Natural killer cell (primary cell): ENCODE measurements at places on chromosomes 5 and 9.

DNA sequence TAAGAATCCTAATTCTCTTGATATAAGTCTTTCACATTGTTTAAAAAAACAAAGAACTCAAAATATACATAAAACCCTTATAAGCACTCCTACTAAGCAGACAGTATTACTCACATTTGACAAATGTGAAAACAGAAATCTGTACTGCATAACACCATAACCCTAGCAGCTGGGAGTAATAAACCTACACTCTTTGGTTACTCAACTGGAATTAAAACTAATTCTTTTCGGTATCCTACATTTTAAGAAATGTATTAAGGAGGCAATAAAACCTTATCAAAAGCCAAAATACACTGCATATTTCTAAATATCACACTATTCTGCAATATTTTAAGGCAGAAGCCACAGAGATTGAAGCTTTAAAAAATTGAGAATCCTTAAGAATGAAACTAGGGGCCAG lies 6.8 kb downstream of the AUH start:
- no peak for DNase-seq

- DNase-seq = peak; percentile 15
Observed at GRCh38 chr5:7851617-7852289, 820 bp upstream of the CFAP90 start.

DNA sequence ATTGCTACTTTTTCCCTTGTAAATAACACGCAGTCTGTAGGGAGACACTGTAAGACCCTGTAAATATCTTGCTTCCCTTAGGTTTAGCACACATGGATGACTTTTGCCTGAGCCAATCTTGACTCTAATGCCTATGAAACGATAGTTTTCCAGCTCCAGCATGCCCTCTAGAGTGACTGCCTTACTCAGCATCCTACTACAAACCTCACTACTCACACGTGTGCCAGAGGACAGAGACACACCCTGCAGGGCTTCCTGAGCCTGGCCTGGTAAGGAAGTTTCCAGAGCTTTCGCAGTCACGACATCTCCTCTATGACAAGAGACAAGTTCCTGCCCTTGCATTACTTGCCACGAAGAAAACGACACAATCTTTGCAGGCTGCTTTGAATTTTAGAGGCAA lies 138.1 kb downstream of the ATPSCKMT start:
- DNase-seq = no peak

DNA sequence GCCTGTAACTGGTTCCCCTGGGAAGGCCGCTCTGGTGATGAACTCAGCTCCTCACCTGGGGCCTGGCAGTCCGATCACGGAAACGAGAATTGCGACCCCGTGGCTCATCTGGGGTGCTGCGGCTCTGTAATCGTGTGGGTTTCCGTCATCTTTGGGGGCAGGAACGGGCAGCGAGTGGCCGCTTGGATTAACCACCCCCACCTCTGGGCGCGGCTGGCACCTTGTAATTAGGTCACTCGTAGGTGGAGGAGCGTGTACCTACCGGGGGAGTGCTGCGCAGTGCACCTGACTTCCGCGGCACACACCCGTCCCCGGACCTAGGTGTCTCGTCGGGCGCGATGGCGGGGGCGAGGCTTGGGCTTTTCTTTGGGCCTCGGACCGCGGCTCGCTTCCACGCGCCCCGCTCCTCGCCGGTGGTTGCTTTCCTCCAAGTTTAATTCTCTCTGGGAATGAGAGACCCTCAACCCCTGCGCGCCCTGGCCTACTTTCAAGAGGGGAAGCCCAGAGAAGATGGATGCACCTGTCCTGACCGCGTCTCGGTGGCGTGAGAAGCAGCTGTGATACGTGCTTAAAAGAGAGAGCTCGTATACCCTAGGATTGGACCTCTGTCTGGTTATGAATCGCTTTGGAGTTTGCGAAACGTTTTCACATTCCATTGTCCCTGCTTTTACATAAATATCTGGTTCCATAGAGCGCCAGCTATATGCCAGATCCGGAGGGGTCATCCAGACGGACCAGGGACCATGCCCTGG lies 744 bp upstream of the PPP2CA start:
- no peak for DNase-seq

DNA sequence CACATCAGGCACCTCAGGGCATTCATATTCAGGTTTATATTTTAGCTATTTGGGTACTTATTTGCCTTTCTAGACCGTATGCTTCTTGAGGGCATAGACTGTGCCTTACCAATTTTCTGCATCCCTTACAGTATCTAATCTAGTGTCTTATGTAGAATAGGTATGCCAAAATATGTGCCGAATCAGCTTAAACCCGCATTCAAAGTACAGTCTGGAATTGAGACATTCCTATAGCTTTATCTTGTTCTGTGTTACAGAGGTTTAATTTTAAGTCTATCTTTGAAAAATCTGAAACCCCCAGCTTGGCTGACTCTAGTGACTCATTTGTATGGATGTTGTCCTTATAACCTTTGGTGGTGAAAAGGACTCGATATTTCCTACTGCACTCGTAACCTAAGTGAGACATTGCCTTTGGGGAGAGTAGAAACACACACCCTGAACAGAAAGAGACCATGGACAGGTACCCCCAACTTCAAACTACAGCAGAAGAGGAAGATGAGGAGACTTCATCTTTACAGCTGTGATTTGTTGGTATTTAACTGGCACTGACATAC lies 27.0 kb upstream of the TMOD1 start:
- DNase-seq = no peak

GRCh38 chr5:102289251-102289899 lies 6.7 kb downstream of the SLCO4C1 start:
- no peak for DNase-seq

- DNase-seq = peak; percentile 17
Observed at GRCh38 chr5:135386886-135387628, 12.0 kb downstream of the MACROH2A1 start.

- DNase-seq = no peak
Observed at GRCh38 chr9:25177858-25178257, 500.4 kb downstream of the TUSC1 start.

DNA sequence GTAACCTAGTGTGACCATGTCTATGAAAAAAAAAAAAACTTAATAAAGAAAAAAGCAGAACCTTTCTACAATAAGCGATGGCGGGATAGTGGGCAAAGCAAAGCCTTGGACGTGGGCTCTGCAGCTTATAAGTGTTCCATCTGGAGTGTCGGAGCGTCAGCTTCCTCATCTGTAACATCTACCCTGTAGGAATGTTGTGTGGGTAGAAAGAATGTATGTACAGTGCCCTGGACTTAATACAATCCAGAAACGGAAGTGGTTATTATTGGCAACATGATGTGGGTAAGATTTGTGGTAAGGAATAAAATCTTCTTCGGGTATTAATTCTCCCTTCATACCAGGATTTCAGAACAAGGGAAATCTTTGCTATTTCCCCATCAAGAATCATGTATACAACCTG lies 66.5 kb downstream of the SEMA5A start:
- DNase-seq = no peak

- no peak for DNase-seq
Observed at GRCh38 chr5:76292620-76293322, 110.3 kb upstream of the IQGAP2 start.

DNA sequence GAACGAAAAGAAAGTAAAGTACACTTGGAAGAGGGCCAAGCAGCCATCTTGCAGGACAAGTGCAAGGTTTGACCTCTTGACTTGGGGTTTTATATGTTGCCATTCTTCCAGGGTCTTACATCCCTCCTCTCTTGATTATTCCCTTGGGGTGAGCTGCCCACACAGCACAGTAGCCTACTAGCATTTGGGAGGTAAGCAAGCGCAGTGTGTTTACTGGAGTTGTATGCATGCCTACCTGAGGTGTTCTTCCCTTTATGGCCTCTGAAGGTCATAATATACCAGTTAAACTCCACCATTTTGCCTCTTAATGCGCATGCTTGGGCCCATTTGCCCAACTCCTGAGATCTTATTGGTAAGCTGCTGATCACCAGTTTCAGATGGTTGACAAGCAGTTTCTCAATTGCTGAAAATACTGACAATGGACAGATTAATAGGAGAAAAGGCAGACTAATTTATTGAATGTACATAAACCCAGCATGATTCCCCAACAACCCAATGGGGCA lies 173.8 kb upstream of the SLC30A5 start:
- DNase-seq = no peak

- DNase-seq = no peak
Observed at GRCh38 chr5:81726297-81726696, 24.6 kb downstream of the SSBP2 start.

DNA sequence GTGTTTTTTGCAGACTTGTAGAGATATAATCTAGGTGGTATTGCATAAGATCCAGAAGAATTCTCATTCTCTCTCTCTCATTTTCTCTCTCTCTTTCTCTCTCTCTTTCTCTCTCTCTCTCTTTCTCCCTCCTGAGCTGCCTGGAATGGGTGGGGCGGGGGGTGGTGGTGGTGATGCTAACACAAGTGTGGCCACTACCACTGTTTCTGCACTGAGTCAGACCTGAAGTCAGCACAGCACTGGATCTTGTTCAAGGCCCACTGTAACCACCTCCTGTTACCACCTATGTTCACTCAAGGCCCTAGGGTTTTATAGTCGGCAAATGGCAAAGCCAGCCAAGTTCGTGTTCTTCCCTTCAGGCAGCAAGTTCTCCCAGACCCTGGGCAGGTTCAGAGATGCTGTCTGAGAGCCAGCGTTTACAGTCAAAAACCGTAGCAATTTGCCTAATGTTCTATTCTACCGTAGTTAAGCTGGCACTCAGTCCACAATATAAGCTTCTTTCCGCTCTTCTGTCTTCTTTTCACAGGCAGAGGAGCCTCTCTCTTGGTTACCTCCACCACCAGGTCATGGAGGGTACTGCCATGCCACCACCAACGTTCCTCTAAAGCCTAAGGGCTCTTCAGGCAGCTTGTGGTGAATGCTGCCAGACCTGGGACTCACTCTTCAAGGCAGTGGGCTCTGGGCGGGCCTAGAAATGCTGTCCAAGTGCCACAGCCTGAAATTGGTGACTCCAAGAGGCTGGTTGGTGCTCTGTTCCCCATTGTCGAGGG lies 235.7 kb upstream of the PRR16 start:
- no peak for DNase-seq

- peak; percentile 10 for DNase-seq
Observed at GRCh38 chr5:177130211-177131018, 3.2 kb upstream of the NSD1 start.

DNA sequence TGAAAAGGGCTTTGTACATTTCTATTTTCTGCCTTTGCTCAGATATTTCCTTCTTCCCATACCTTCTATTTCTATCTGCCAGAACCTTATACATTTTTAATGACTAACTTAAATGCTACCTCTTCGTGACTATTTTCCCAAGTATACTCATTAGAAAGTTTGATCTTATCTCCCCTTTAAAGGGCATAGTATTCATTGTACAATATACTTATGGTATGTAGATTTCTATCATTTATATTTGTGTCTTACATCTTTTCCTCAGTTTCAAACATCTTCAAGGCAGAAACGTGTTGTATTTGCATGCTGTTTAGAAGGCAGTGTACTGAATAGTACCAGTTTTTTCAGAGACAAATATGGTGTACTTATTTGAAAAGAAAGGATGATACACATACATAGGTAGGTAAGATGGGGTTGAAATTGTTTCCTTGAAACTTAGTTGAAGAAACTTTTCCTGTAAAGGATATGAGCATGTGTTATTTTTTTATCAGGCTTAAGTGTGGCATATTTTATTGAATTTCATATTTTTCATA lies 518.1 kb upstream of the NUDT12 start:
- DNase-seq = no peak

GRCh38 chr9:129058965-129059795 lies 21.7 kb upstream of the DOLPP1 start:
- no peak for DNase-seq

DNA sequence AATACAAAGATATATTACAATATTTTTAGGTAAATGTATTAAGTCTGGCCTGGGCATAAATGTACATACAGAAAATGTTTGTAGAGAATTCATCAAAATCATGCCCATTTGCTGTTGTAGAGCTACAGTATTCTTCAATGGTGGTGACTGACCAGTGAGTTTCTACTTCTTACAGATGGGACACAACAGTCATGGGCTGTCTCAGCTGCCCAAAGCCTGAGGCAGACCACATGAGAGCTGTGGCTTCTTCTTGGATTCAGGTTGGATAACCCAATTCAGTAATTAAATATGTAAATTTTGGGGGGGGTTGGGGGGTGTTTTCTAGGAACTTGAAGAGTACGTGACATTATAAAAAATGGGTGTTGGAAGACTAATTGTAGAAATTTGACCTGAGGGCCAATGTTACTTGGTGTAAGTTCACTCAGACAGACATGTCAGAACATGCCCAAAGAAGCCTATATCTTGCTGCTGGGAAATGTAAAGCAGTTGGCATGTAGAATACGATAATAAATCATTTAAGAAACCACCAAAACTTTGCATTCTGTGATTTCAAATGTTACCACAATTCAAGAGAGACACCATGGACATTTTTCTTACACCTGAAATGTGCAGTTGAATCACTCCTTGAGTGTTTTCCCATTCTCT lies 17.9 kb downstream of the STARD4 start:
- DNase-seq = no peak

DNA sequence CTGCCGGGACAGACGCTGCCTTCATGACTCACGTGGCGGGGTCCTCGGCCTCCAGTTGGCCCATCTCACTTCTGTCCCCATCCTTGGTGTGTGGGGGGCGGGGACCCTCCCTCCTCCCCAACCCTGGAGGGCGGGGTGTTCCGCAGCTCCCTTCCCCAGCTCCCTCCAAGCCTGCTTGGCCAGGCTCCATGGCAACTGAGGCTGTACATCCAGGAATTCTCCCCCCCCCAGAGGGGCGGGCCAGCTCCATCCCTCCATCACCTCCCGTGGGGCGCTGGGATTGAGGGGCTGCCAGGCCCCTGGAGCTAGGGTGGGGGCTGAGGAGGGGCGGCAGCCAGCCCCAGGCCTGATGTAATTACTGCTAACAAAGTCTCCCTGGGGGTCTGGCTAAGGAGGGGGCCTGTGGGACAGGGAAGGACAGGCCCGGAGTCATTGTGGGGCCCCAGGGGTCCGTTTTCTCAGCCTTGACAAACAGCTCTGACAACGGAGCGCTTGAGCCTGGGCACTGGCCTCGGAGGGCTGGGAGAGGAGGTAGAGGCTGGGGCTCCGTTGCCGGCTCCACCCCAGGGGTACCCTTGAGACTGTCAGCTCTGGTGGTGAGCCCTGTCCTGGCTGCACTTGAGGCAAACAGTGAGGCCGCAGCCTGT lies 8.0 kb downstream of the DIPK1B start:
- no peak for DNase-seq

- DNase-seq = peak; percentile 75
Observed at GRCh38 chr5:143229896-143230675, 173.4 kb downstream of the NR3C1 start.
